ENCODE measurements at places on chromosomes 3 and 15.

- no peak for DNase-seq
Measured at GRCh38 chr15:36878684-36879262, 221.6 kb downstream of the MEIS2 start.

- DNase-seq = peak; percentile 70
Measured at GRCh38 chr3:50600841-50601591, 10.6 kb downstream of the CISH start.

GRCh38 chr3:45635475-45636256, 41.1 kb downstream of the LIMD1 start:
- DNase-seq = no peak

GRCh38 chr3:10170915-10171478, 6.3 kb downstream of the IRAK2 start:
- DNase-seq = no peak

DNA sequence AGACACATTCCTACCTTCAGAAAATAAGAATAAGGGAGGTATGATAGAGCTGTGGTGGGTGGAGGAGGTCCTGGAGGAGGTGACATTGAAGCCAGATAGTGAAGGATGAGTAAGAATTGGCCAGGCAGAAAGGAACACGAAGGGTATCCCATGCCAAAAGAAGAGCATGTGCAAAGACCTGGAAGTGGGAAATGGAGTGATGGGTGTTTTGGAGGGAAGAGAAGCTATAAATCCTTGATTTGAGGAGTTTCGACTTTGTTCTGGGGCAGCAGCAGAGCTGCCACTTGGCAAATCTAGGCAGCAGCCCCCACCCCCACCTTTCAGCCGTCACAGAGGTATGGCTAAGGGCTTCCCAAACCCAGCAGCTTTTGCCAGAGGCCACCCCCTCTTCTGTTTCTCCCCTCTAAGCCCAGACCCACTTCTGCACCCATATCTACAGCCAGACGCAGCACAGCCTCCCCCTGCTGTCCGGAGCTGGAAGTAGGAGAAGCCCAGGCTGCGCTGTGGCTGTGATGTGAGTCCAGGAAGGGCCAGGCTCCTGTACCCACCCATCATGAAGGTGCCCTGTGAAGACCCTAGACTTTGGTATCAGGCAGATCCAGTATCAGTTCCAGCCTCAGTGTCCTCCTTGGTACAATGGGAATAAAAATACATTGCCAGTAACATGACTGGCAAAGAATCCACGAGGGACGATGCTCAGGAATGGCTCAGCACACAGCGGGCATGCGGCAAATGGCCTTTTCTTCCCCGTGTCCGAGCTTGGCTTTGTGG, 188.7 kb upstream of the LINGO1 start:
- DNase-seq = no peak

- DNase-seq = peak; percentile 45
Measured at GRCh38 chr3:186930641-186931531, 560 bp downstream of the ST6GAL1 start.

DNA sequence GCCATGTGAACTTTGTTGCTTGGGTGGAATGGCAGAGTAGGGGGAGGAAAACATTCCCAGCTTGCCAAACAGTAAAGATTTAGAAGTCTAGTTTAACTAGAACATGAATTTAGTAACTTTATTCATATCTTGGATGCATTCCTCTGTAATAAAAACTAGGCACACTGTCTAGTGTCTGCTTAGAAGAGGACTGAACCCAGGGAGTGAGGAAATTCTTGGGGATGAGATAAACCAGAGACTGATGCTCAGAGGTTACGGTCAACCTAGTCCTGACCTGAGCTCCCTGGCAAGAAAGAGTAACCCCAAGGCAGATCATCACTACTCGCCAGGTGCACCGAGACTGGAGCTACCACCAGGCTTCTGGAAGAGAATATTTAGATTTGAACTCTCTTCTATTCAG, 58.2 kb downstream of the SNRK start:
- no peak for DNase-seq

DNA sequence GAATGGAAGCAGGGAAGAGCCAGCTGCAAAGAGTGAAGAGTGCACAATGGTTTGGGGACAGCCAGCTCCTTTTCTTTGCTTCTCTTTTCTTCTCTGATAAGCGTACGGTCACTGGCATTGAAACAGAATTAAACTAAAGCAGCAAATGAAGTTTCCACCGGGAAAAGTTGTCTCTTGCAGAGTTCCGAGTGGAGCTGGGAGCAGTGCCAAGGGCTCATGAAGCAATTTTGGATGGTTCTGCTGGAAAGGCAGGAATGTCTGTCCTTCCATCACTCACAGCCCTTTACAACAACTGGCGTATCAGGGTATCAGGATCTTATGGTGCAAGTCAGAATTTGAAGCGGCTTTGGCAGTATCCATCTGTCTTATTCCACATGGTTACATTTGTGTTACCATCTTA, 1042.9 kb downstream of the NTRK3 start:
- DNase-seq = no peak

DNA sequence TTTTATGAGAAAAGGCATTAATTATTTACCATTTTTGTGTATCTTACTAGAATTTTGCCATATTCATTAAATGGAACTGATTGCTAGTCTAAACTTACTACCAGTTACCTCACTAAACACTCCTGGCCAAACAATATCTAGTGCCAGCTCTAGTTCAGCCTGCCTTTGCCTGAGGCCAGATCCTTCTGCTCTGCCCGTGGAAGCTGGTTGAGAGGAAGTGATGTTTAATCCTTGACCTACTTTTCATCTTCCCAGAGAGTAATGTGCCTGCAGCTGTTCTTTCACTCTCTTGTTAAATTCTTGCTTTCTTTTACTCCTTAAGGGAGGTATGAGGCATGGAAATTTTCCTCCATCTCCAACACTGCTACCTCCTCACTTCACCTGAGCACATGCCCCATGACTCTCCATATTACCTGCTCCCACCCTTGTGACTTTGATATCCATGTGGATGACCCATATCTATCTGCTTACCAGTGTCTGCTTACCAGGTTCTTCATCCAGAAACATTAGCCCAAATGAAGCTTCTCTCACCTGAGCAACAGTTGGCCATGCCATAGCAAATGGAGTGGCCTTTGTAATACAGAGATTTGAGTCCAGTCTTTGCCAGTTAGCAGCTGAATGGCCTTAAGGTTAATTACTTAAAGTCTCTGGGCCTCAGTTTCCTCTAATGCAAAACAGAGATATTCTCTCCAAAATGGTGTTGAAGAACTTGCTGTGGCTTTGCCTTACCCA, 53.4 kb downstream of the UBE2E1 start:
- no peak for DNase-seq

GRCh38 chr3:171099911-171100310, 73.4 kb upstream of the SLC2A2 start:
- DNase-seq = no peak
